ENCODE measurements at places on chromosomes 13 and 19. TPM values are rescaled to one million over a fixed set of nuclear protein-coding genes. Genes with fewer than 3 reads are reported as not detected.

ZNF121 gene
- total RNA-seq = 22.9 TPM

KCNK6 gene
- total RNA-seq = 27.4 TPM

KANK3 gene
- total RNA-seq = 4.1 TPM

MAB21L1 gene
- total RNA-seq = 0.30 TPM

TLE5 gene
- 255 TPM for total RNA-seq

SAMD1 gene
- total RNA-seq = 24.2 TPM

WDR88 gene
- total RNA-seq = not detected

KLK4 gene
- not detected for total RNA-seq

LHFPL6 gene
- total RNA-seq = 14.8 TPM

OR7C1 gene
- not detected for total RNA-seq

SRRM5 gene
- not detected for total RNA-seq

PPP1R12C gene
- total RNA-seq = 38.4 TPM

IL4I1 gene
- not detected for total RNA-seq

ZNF345 gene
- total RNA-seq = 1.1 TPM

KLF5 gene
- total RNA-seq = 78.4 TPM

C19orf38 gene
- total RNA-seq = 0.39 TPM

ZSWIM9 gene
- total RNA-seq = 1.7 TPM

CBARP gene
- total RNA-seq = 6.2 TPM

ZNF284 gene
- total RNA-seq = 0.86 TPM

ZNF560 gene
- total RNA-seq = 0.16 TPM

USHBP1 gene
- total RNA-seq = not detected

PTH2 gene
- not detected for total RNA-seq

FUT1 gene
- total RNA-seq = 7.3 TPM

F7 gene
- not detected for total RNA-seq

CACNA1A gene
- total RNA-seq = not detected

KRTDAP gene
- 1.4 TPM for total RNA-seq

ZNF575 gene
- 0.08 TPM for total RNA-seq

AXL gene
- 94.9 TPM for total RNA-seq

CDX2 gene
- total RNA-seq = not detected

GRAMD1A gene
- 28.2 TPM for total RNA-seq

CASP14 gene
- 0.53 TPM for total RNA-seq

MTMR6 gene
- 20.3 TPM for total RNA-seq

PSG3 gene
- not detected for total RNA-seq

HIPK4 gene
- total RNA-seq = not detected

VSTM2B gene
- total RNA-seq = not detected

Data from hair follicular keratinocyte (primary cell).